ENCODE measurements at places on chromosomes 6 and 20. TPM values are rescaled to one million over a fixed set of nuclear protein-coding genes. Genes with fewer than 3 reads are reported as not detected.

DNA sequence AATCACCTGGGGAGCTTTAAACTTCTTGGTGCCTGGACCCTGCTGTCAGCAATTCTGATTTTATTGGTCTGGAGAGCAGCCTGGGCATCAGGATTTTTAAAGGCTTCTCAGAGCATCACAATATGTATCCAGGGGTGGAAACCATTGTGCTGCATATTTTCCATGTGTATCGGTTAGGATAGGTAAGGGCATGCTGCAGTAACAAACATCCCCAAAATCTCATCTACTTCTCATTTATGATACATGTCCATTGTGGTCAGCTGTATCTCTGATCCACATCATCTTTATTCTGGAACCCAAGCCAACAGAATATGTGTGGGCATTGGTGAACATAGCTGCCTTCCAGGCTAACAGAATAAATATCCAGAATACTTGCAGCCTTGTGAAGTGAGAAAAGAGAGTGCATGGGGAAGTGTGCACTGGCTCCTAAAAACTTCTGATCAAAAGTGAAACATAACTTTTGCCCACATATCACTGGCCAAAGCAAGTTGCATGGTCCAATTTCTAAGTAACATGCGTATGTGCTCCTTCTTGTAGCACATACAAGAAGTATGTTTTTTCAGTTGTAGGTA, 215.1 kb downstream of the ZMYND8 start:
- no peak for DNase-seq
- no peaks in the 10 kb centered on the region for H3K36me3 ChIP-seq
- H3K4me3 ChIP-seq, result no peak overlapping the region

- no peak for DNase-seq
- peaks cover 10% of the 10 kb centered on the region for H3K27me3 ChIP-seq
- no peak overlapping the region for H3K27ac ChIP-seq
- no peaks in the 10 kb centered on the region for H3K36me3 ChIP-seq
- no peak overlapping the region for H3K4me3 ChIP-seq
- no peaks in the 10 kb centered on the region for H3K4me1 ChIP-seq
These were observed 32.7 kb upstream of the MAP7 start for GRCh38 chr6:136582711-136583471.

GRCh38 chr6:159953091-159953601, 15.7 kb upstream of the IGF2R start:
- no peak overlapping the region for H3K4me3 ChIP-seq
- peaks cover 6% of the 10 kb centered on the region for H3K27me3 ChIP-seq
- DNase-seq, result no peak
- peaks cover 11% of the 10 kb centered on the region for H3K4me1 ChIP-seq

The GNAS gene
- 1,339 TPM for total RNA-seq

- H3K27me3 ChIP-seq, result no peaks in the 10 kb centered on the region
These were observed 21.8 kb downstream of the ADNP start for GRCh38 chr20:50909413-50909812.

DNA sequence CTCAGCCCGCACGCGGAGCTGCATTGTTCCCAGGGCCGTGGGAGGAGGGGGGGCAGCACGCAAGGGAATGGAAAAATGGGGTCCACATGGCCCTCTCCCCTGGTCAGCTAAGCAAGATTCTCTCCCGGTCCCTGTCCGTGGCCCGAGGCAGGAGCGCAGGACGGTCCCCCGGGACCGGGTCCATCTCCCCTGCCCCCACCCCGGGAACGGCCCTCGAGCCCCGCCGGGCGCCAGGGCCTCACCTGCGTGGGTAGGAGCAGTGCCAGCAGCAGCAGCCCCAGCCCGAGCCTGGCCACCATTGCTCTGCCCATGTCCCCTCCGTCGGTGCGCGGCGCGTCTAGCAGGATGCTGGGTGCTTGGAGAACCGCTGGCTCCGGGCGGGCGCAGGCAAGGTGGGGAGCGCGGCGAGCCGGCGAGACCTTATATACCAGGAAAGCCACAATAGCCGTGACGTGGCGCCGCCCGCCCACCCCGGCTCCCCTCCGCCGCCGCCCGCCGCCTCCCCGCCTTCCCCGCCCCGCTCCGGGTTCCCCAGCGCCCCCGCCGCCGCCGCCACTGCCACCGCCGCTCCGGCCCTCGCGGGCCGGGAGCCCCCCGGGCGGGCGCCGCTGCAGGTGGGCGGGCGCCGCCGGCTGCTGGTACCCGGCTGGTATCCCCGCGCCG, at the start of gene CD24:
CD24 (minus strand) TSS at position 394 of the 663 bp plus-strand sequence; CDS start at position 311, 83 bp downstream.
- peaks cover 18% of the 10 kb centered on the region for H3K36me3 ChIP-seq
- peak; percentile 81 for DNase-seq
- peaks cover 38% of the 10 kb centered on the region for H3K27me3 ChIP-seq
- peak within 1 kb of the TSS; percentile 98 for H3K27ac ChIP-seq

DNA sequence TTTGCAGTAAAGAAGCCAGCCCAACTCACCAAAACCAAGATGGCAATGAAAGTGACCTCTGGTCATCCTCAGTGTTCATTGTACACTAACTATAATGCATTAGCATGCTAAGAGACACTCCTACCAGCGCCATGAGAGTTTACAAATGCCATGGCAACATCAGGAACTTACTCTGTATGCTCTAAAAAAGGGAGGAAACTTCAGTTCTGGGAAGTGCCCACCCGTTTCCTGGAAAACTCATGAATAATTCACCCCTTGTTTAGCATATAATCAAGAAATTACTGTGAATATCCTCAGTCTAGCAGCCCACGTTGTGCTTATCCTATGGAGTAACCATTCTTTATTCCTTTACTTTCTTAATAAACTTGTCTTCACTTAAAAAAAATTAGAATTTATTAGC, 19.4 kb upstream of the TRERF1 start:
- DNase-seq, result no peak
- no peak overlapping the region for H3K27ac ChIP-seq
- H3K27me3 ChIP-seq, result no peaks in the 10 kb centered on the region
- no peaks in the 10 kb centered on the region for H3K4me1 ChIP-seq
- H3K36me3 ChIP-seq, result peaks cover 4% of the 10 kb centered on the region

DNA sequence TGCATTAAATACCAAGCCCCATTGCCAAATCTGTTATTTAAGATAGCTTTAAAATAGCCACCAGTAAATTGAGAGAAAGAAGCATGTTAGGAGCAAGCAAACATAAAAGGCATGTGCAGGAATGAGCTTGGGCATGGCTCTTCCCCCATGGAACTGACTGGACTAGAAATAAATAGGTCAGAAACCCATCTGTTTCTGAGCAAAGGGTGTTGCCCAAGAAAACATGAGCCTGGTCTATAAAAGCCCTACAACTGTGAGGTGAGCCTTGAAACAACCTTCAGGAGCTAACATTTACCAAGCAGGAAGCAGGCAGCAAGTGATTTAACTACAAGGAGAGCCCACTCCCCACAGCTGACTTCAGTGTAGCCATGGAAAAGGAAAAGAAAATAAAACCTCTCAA, 126.3 kb downstream of the C6orf118 start:
- no peak overlapping the region for H3K27ac ChIP-seq
- no peak overlapping the region for H3K4me3 ChIP-seq
- H3K36me3 ChIP-seq, result peaks cover 8% of the 10 kb centered on the region
- no peaks in the 10 kb centered on the region for H3K27me3 ChIP-seq
- no peak for DNase-seq

DNA sequence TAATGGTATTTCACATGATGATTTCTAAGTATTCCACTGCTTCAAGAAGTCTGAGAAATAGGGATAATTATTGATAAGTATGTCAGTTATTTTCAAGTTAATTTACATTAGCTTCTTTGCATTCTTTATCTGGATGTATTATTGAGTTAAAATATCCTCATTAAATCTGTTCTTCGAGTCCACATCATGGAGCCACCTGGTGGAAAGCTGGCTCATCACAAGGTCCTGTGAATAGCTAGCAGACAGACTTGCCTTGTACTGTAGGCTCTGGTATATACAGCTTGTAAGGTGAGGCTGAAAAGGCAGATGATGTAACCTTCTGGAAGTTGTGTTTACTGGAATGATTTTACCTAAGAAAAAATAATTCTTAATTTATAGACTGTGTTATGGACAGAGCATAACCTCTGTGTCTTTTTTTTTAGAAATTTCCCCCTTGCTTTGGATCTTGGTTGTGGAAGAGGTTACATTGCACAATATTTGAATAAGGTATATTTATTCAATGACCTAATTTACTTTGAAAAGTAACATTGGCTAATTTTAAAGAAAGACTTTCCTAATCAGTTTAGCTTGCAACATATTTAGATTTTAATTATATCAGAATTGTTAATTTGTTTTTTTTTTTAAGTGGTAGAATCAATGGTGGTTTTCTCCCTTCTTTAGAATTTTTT, 3.5 kb downstream of the NDUFAF5 start:
- H3K4me3 ChIP-seq, result peak overlapping the region; percentile 76
- peak; percentile 20 for DNase-seq
- H3K27me3 ChIP-seq, result no peaks in the 10 kb centered on the region
- H3K27ac ChIP-seq, result no peak overlapping the region
- peaks cover 5% of the 10 kb centered on the region for H3K36me3 ChIP-seq

The DNAH8 gene
- total RNA-seq, result 0.39 TPM

The C20orf204 gene
- 2.3 TPM for total RNA-seq

The MCCD1 gene
- not detected for total RNA-seq

The CPXM1 gene
- 200 TPM for total RNA-seq

DNA sequence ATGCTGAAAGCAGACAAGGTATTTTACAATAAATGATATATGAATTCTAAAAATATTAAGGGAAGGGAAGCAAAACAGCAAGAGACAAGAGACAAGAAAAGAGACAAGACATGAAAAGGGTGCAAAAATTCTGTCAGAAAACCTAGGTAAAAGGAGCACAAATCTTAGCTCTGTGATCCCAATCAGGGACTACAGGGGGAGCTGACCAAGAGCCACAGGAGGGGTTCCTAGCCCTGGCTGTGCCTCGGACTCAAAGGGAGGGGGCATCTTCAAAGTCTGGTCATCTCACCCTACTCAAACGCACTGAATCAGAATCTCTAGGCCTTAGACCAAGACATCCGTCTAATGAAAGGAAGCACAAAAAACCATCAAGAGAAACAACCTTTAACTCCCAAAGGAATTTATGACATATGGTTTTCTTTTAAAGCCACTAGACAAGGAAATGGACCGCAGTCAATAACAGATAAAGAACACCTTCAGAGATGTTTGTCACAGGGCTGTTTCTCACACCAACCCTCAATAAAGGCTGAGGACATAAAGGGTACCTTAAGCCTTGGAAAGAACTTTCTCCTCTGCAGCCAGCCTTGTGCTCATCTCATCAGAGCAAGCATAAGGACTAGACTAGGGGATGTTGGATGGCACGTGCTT, 130.4 kb upstream of the CDYL start:
- H3K4me1 ChIP-seq, result peaks cover 18% of the 10 kb centered on the region
- DNase-seq, result no peak
- H3K36me3 ChIP-seq, result no peaks in the 10 kb centered on the region
- H3K4me3 ChIP-seq, result peak overlapping the region; percentile 27
- no peaks in the 10 kb centered on the region for H3K27me3 ChIP-seq

The RAMACL gene
- total RNA-seq, result 0.98 TPM

DNA sequence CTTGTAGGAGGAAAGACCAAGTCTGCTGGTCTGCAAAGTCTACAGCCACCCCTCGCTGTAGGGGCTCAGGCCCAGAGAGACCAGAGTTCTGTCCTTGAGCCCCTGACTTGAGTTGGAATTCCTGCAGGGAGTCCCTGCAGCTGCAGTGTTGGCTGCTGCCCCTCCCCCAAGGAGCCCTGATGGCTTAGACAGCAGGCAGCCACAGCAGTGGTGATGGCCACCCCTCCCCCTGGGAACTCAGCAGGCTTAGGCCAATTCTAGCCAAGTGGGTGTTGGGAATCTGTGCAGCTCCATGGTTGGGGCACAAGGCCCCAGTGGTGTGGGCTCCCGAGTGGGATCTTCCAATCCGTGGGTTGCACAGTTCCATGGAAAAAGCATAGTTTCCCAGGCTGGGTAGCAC, 345.4 kb downstream of the CD109 start:
- H3K27ac ChIP-seq, result no peak overlapping the region
- H3K4me3 ChIP-seq, result no peak overlapping the region
- no peaks in the 10 kb centered on the region for H3K4me1 ChIP-seq
- no peak for DNase-seq

The GRIK2 gene
- total RNA-seq, result 11.0 TPM

GRCh38 chr6:41093729-41094128, 21.0 kb downstream of the NFYA start:
- H3K4me1 ChIP-seq, result peaks cover 11% of the 10 kb centered on the region
- H3K27me3 ChIP-seq, result no peaks in the 10 kb centered on the region
- no peak overlapping the region for H3K4me3 ChIP-seq
- no peak for DNase-seq

DNA sequence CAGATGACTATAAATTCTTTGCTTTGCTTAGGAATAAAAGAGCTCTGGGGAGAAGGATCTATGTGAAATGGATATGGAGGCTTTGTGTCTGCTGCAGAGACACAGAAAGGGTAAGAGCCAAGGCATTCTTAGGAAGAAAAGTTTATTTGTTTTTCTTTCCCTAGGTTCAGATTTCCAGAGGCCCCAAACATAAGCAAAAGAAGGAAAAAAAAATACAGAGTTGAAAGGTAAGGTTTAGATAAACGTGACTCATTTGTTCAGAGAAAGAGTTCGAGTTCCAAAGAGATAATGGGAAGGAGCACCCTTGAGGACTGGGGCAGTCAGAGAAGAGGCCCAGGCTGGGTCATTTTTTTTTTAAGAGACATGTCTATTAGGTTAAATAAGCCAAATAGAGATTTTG, 27.4 kb upstream of the BMP5 start:
- no peak for DNase-seq
- peaks cover 4% of the 10 kb centered on the region for H3K4me1 ChIP-seq
- no peaks in the 10 kb centered on the region for H3K27me3 ChIP-seq
- H3K36me3 ChIP-seq, result no peaks in the 10 kb centered on the region
- H3K27ac ChIP-seq, result no peak overlapping the region
- H3K4me3 ChIP-seq, result no peak overlapping the region

The SLC4A11 gene
- 0.55 TPM for total RNA-seq

The PFDN6 gene
- total RNA-seq, result 54.9 TPM

DNA sequence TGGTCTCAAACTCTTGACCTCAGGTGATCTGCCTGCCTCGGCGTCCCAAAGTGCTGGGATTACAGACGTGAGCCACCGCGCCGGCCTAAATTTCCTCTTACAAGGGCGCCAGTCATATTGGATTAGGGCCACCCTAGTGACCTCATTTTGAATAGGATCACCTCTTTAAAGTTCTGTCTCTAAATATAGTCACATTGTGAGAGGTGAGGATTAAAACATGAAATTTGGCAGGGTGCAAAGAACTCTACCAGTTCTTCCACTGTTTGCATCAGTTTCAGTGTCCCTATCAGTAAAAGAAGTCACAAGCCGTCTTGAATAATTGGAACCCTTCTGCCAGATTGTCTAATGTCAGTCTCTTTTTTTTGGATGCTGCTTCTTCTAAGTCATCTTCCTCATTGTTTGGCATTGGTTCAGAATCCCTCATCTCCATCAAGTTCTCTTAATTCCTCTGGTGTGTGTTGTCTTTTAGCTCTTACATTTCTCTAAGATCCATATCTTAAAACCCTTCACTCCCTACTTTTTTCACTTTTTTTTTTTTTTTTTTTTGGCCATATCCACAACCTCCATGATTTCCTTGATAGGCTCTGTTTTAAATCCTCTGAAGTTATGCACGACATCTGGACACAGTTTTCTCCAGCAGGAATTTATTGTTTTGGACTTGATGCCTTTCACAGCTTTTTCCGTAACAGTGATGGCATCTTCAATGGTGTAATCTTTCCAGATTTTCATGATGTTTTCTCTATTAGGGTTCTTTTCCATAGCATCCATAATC, 56.8 kb downstream of the NCOA3 start:
- DNase-seq, result no peak
- peak overlapping the region; percentile 24 for H3K4me3 ChIP-seq
- peaks cover 43% of the 10 kb centered on the region for H3K4me1 ChIP-seq
- H3K36me3 ChIP-seq, result peaks cover 6% of the 10 kb centered on the region
- no peak overlapping the region for H3K27ac ChIP-seq

GRCh38 chr6:161141173-161141572, 132.7 kb downstream of the AGPAT4 start:
- no peak overlapping the region for H3K27ac ChIP-seq
- H3K27me3 ChIP-seq, result no peaks in the 10 kb centered on the region
- peaks cover 7% of the 10 kb centered on the region for H3K4me1 ChIP-seq
- no peak overlapping the region for H3K4me3 ChIP-seq
- DNase-seq, result no peak
